ENCODE measurements at places on chromosomes 4 and X.

- DNase-seq: no peak
Observed at GRCh38 chr4:77877771-77878565, 15.3 kb downstream of the MRPL1 start.

- no peak for DNase-seq
Observed at GRCh38 chrX:3529466-3530010, 183.1 kb upstream of the MXRA5 start.

DNA sequence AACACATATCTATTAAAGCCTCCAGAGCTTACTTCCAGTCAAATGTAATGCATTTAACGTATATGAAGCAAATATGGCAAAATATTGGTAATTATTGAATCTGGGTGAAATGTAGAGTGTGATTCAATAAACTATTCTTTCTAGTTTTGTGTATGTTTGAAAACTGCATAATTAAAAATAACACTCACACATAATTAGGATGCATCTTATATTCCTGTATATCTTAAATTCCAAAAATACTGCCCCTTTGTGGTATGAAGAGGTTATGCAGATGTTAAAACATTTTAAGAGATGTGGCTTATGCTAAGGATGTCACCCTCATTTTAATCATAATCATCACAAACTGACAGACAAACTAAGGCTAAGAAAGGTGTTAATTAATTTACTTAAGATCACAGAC, 182.9 kb downstream of the COX18 start:
- no peak for DNase-seq

- no peak for DNase-seq
Observed at GRCh38 chr4:20464381-20464780, 212.7 kb downstream of the SLIT2 start.

- DNase-seq: no peak
Observed at GRCh38 chr4:108118505-108118904, 50.2 kb downstream of the LEF1 start.

- peak; percentile 77 for DNase-seq
Observed at GRCh38 chrX:47232803-47233332, at the start of gene USP11. Gene USP11 (plus strand): TSS chrX:47233009. CDS start chrX:47233044, 35 bp downstream.

DNA sequence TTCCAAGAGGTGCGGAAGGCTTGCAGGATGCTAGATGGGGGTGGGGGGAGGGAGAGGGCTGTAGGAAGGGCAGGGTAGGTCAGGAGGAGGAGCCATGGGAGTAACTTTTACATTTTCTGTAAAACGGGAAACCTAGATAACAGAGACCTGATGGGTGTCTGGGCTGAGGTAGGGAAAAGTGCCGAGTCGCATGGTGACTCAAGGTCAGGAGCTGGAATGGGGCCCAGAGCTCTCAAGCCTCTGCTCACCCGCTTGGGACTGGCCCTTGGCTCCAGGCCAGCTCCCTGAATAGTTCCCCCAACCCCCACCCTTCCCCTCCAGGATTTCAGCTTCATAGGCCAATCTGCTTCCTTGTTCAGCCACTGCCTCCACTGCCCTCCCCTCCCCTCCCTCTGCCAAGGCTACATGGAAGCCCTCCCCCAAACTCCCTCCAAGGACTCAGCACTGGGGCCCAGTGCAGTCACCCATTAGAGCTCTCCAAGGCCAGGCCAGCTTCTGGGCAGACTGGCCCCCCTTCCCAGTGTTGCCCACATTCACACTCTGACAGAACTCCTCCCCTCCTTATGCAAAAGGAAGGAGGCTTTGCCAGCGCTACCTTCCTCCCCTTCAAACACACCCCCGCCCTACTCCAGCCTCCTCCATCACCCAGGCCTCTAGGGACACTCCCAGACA, 43.6 kb downstream of the TSC22D3 start:
- peak; percentile 90 for DNase-seq

DNA sequence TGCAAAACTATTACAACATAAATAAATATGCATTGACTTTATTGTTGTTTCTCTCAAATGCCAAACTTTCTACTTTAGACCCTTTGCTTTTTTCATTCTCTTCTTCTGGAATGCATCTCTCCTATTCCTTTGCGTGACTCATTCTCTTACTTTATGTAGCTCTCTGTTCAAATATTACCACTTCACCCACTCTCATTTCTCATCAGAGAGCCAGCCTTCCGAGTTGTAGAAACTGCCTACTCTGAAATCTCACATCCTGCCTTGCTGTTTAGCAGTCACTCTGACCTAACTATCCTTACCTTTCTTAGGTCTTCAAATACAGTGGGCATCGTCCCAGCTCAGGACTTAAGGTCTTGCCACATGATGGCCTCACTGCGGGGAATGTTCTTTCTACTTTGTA, 143.5 kb downstream of the GALNTL6 start:
- no peak for DNase-seq

DNA sequence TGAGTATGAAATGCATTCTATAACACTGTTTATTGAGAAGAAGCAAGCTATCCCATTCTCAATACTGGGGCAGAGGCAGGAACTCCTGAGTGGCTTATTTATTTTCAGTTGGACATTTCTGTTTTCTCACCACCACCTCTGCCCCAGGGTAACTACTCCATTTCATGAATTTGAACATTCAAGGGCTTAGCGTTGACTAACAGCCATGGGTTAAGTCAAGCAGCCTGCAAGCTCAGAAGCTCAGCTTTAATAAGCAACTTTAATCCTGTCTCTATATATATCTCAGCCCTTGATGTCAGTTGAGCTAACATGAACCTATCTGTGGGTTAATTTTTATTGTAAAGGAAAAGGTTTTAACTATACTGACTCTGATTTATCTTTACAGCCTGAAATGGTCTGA, 93.8 kb downstream of the MBNL3 start:
- no peak for DNase-seq

DNA sequence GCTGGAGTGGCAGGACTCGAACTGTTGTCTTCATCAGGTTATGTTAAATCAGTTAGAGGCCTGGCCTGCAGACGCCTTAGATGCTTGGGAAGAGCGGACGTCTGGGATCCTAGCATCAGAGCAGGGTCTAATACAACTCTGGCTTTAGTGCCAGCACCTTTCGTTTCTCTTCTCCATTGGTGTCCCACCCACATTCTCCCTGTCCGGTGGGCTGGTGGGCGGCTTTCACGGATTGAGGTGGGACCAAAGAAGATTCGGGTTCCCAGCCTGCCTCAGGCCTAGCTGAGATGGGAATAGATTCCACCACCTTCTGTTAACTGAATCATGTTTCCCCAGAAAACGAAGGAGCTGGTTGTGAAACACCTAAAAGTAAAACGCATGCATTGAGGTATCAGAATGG, 939 bp downstream of the PDK3 start:
- no peak for DNase-seq

DNA sequence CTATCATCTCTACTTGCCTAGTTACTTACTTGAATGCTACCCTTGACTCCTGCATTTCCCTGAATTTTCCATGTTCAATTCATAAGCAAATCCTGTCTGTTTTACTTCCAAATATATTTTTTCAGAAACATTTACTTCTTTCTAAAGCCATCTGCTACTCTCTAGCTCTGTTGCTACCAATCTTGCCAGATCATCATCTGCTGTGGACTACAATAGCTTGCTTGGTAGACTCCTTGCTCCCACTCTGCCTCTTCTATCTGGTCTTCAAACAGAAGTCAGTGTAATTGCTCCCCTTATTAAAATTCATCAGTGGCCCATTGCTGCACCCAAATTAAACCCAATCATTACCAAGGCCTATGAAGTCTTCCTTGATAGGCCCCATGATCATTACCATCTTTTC, 151.6 kb upstream of the HPGD start:
- no peak for DNase-seq

- no peak for DNase-seq
Observed at GRCh38 chrX:50941638-50942037, 31.1 kb downstream of the BMP15 start.

DNA sequence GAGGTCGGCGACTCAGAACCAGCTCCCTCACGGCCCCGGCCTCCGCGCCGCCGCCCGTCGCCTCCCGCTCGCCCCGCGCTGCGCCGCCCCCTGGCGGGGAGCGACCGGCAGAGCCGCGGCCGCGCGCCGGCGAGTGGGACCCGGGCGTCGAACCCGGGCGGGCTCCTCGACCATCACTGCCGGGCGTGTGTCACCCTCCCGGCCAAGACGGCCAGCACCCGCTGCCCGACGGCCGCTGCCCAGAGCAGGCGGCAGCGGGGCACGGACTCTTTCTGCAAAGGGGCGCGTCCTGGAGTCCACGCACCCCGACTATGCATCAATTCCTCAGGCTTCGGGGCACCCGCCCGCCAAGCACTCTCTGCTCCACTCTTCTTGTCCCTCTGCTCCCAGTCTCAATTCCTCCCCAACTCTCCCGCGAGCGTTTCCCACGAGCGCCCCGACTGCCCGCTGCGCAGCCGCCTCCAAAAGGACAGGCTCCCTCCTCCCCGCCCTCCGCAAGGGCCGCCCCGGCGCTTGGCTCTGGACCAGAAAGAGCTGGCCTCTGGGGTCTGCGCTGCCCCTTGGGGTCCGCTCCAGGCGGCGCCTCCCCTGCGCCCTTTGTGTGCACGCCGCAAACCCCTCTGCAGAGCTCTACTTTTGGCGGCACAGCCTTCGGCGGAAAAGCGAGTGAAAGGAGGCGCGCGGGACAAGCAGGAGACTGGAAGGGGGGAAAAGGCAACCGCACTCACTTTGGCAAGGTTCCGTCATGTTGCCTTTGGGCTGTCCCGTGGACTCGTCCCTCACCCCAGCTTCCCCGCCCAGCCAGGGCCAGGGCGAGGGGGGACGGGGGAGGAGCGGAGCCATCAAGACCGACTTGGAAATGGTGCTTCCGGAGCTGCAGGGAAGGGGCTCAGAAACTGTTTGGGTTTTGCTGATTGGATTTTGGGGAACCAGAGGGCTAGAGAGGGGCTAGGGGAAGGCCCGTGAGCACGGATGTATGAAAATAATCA, 1.0 kb downstream of the PDE5A start:
- DNase-seq: peak; percentile 83

DNA sequence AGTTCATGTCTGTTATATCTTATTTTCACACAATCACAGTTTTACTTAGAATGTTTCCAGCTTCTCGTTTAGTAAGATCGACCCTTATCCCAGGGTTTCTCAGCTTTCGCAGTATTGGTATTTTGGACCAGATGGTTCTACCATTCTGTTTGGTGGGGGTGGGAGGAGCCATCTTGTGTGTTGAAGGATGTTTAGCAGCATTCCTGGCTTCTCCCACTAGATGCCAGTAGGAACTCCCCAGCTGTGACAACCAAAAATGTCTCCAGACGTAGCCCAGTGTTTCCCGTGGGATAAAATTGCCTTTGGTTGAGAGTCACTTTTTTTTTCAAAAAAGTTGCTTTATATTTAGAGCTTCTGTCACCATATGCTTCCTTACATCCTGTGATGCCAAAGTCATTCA, 90.9 kb upstream of the TLR2 start:
- DNase-seq: no peak

DNA sequence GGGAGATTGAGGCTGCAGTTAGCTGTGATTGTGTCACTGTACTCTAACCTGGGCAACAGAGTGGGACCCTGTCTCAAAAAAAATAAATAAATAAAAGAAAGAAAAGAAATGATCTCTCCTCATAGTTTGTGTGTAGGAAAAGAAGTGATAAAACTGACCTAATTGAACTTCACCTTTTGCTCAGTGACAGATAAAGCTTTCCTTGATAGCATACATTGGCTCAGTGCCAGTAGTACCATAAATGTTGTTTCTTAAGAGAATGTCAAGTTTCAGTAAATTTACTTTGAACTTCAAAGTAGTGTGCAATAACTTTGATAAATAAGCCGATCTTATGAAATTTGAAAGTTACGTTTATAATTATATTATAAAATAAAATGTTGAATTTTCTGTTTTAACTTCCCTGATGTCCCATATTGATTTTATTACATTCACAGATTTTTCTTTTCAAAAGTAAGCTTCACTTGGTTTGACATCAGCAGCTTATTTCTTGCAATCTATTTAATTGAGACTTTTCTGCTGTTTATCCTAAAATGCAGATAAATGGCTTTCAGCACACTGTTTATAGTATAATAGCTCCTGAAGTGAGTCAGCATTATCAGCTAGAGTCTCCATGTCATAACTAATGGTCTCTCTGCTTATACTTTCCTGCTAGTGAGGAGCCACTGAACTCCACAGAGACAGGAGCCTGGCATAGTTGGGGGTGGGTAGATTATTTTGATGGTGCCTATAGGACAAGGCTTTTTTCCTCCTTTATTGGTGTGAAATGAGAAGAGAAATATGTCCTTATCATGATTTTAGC, 330.1 kb downstream of the BMPR1B start:
- DNase-seq: no peak

GRCh38 chr4:185017964-185018772, at the start of gene HELT:
Gene HELT (plus strand): TSS chr4:185018490. CDS start chr4:185018929, 439 bp downstream.
- no peak for DNase-seq

GRCh38 chrX:23435575-23435974, 100.9 kb downstream of the PTCHD1 start:
- no peak for DNase-seq

- DNase-seq: no peak
Observed at GRCh38 chr4:64266263-64266662, 143.0 kb downstream of the TECRL start.

Measured in upper lobe of right lung (tissue), 1 donor.